ENCODE measurements at places on chromosomes 6 and 20.

DNA sequence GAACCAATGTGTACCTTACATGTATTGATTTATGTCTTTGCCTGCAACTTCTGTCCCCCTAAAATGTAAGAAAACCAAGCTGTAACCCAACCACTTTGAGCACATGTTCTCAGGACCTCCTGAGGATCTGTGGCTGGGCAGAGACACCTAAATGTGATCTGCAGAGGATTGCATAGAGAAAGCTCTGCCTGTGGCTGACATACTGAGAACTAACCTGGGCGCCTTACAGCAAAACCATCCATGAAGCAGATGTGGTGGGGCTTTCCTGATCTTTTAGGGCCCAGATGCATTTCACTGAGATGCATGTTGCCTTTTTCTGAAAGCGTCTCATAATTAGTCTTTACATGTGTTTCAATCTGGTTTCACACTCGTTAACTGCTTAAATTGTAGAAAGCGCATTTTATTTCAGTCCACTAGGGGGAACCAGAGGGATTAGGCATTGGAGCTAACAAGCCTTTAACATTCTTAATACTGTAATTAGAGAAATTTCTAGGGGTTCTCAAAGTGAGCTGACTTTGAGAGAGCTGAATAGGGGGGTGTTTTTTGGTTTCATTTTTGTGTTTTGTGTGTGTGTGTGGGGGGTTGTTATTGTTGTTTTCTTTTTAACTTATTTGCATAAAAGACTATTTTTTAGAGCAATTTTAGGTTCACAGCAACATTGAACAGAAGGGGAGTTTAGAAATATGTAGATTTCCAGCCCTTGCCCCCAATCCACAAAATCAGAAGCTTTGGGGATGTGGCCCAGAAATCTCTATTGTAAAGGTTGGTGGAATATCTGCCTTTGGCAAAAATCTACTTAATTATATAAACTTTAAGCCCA lies 50.9 kb upstream of the FAM184A start:
- DNase-seq = peak; percentile 51

DNA sequence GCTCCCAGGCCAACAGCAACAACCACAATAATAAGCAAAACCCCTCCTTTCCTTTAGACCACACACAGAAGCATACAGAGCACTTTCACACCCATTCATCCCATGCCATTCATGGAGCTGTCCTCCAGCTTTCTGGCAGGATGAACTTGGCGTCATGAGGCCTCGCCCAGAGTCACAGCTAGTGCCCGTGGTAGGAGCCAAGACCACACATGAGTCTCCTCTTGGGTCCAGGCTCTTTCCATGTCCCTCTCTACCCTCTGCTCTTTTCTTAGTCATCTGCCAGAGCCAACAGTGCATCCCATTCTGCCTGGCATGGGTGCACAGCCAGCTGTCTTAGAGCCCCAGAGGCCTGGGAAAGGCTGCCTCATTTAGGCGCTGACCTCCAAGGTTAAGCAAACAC lies 1.8 kb upstream of the TGM3 start:
- no peak for DNase-seq

- no peak for DNase-seq
Observed at GRCh38 chr6:137740091-137740755, 126.8 kb upstream of the TNFAIP3 start.

DNA sequence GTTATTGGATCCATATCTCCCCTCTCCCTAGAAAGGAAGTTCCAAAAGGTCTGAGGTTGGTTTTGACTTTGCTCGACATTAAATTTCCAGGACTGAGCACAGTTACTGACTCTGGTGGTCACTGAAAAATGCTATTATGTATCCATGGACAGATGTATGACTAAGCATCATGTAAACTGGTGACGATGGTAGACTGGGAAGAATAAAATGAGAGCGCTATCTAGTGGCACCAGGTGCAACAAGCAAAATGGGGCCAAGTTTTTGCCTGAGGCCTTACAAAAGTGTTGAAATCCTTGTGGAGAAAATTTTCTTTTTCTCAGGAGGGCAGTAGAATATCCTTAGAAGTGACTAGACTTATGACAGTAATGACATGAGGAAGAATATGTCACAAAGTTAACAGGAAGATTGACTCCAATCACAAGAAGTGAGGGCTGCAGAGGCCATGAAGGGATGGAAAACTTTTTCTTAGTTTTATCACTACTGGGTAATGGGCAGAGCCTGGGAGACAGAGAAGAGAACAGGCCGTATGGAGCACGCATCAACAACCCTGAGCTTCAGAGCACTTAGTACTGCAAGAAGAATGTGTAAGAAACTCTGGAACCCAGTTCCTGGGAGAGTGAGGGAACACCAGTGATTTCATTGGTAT lies 88.9 kb upstream of the ELOVL5 start:
- no peak for DNase-seq

DNA sequence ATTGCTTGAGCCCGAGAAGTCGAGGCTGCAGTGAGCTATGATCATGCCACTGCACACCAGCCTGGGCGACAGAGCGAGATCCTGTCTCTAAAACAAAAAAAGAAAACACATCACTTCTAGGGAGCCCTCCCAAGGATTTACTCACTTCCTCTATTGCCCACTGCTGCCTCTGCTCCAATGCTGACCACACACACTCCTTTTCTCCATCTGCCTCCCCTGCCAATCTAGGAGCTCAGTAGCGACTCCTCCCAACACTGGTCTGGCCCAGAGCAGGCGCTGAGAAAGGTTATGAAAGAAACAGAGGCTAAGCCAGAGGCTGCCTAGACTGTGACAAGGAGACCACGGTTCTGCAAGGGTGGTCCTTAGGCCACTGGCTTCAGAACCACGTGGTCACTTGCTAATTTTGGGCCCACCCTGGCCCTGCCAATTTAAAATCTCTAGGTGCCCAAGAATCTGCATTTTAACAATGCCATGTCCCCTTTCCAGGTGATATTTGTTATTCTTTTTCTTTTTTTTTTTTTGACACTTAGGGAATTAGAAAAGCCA lies 1.3 kb upstream of the E2F1 start:
- no peak for DNase-seq

DNA sequence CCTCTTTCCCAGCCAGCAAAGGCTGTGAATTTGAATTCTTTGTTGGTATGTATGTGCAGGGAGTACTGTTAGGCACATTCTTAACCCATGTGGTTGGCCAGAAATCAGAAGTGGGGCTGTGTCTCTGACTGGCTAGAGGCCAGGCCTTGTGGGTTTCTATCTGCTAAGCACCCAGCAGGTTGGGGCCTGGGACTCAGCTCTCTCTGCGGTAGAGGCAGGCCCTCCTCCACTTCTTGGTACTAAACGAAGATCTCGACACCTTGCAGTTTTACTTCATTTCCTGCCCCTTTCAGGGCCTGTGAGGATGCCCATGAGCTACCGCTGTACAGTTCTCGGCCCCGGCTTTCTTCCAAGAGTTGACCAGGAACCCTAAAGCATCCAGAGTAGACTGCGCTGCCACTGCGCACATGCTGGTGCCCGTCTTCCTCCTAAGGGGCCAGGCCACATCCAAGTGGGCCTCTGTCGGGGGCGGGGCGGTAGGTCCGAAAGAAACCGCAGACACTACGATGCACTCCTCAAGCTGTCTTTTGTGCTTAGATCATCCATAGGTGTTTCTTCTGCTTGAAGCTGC lies 51.1 kb downstream of the TCP11 start:
- DNase-seq = no peak

DNA sequence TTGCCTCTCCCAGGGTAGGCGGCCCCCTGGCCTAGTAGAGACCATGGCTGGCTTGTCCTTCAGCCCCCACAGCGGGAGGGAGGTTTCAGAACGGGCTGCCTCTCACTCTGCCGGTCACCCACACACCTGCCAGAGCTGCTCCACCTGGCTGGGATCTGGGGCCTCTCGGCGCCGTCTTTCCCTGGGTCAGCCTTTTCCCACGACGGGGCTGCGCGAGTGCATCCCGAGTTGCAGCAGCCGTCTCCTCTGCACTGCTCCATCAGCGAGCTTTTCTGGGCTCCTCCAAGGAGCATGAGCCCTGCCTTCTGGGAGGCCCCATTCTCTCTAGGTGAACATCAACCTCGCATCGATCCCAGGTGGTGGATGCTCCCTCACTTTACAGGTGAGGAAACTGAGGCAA lies 15.9 kb upstream of the SPDEF start:
- no peak for DNase-seq

DNA sequence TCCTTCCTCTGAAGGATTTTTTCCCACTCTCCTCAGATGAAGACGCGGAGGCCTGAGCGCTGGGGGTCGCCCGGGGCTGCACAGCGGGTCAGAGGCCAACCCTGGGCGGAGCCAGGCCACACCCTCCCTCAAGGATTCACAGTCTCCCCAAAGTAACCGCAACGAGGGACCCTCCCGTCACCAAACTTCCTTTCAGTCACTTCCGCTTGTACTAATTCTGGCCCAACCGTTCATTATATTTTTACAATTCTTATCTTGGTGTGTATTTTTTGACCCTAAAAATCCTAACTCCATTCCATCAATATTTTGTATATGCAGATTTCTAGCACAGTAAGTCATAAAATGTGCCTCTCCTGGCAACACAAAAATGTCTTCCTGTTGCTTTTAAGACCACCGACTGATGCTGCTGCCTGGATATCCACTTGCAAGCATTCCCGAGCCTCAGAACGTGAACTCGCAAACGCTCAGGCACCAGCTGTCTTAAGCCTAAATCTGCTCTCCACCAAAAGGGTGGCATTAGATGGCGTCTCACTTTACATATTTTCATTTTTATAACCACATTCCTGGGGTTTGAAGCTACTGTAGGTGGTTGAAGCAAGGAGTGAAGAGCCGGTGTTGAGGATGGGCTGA lies 128.0 kb downstream of the DLL1 start:
- DNase-seq = no peak

- no peak for DNase-seq
Observed at GRCh38 chr6:133301835-133302234, 60.7 kb downstream of the EYA4 start.

GRCh38 chr6:106134087-106134770 lies 48.1 kb downstream of the PRDM1 start:
- DNase-seq = no peak

DNA sequence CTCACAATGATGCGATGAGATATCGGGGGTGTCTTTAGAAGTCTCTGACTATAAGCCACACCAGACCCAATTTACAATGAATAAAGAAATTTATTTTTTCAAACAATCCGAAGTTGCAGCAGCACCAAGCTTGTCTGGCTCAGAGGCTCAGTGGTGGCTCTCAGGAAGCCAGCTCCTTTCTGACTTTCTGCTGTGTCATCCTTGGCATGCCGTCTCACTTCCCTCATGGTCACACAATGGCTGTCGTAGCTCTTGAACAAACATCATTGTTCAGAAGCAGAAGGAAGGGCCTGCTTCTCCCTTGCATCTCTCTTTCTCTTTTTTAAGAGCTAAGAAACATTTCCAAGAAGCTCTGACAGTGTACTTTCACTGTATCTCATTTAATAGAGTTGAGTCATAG lies 299.0 kb downstream of the DOK5 start:
- DNase-seq = no peak

DNA sequence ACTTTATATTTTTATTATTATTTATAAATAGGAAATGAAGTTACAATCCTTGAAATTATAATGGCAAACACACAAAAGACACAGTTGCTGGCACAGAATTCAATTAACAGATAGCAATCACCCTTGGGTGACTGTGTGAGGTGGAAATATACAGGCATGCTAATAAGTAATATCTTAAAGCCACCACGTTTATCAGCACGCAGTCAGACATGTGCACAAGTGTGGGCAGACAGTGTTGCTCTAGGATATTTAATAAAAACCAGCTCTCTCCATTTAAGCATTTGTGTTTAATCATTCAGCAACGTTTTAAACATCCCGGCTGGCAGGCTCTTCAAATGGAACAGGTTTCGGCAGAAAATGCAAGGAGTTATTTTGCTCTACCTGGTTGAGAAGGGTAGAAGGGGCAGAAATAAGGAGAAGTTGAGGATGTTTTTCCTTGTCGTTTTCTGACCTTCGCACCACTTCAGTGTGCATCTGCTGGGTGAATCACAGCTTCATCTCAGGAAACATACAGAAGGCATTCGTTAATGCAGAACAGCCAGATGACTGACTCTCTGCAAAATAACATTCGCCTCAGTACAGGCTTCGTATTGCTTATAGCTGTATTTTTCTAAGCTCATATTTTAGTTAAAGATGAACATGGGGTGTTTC lies 585.1 kb downstream of the QKI start:
- no peak for DNase-seq

DNA sequence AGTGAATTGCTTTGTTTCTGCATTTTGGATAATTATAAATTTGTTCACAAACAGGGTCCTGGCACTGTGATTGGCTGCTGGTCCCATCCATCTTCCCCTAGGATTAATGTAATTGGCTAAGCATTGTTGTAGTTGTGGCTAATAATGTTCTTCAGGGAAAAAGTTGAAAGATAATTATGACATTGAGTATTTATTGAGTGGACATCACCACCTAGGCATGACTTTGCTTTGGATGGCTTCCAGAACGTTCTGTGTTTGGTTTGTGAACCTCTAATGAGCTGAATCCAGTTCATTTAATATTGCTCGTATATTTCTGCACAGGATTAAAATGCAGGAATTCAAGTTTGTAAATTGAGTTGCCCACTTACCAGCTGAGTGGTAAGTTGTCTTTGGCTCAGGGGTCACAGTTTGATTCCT lies 55.1 kb downstream of the ARID1B start:
- DNase-seq = no peak

- no peak for DNase-seq
Observed at GRCh38 chr20:2379511-2380229, 1.0 kb upstream of the TGM6 start.
